ENCODE measurements at places on chromosomes 2 and 18.

- DNase-seq = no peak
Measured at GRCh38 chr2:211494085-211494484, 937.7 kb downstream of the CPS1 start.

GRCh38 chr2:164073101-164074074 lies 337.6 kb upstream of the FIGN start:
- no peak for DNase-seq

GRCh38 chr2:194253528-194254259 lies 1403.3 kb upstream of the SLC39A10 start:
- DNase-seq = no peak

GRCh38 chr2:220273082-220273481 lies 645.7 kb downstream of the SLC4A3 start:
- DNase-seq = no peak

DNA sequence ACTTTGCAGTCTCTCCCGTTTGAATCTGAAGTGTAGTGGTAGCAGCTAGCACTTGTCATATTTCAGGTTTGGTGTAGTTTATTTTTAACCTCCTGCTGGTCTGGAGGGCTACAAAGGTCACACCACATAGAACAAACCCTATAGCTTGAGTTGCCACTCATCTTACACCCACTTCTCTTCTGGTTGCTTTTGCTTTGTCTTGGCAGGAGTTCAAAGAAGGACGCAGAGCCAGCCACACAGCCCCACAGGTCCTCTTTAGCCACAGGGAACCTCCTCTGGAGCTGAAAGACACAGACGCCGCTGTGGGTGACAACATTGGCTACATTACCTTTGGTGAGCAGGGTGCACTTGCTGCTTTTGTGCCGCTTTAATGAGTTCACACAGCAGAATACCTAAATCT lies 15.6 kb upstream of the GPBAR1 start:
- DNase-seq = no peak

Measured in H4 (cell line).